Stimulated activated CD8-positive, alpha-beta memory T cell treated with anti-CD3 and anti-CD28 coated beads, Interleukin-7, amount 100 ng/mL, for 1 hour (primary cell): ENCODE measurements at places on chromosomes 6 and 20.
A peak's percentile ranks its signal among the peaks of the same experiment; 100 is the strongest.

GRCh38 chr6:148523551-148523950 lies 180.9 kb downstream of the SASH1 start:
- no peak for DNase-seq

DNA sequence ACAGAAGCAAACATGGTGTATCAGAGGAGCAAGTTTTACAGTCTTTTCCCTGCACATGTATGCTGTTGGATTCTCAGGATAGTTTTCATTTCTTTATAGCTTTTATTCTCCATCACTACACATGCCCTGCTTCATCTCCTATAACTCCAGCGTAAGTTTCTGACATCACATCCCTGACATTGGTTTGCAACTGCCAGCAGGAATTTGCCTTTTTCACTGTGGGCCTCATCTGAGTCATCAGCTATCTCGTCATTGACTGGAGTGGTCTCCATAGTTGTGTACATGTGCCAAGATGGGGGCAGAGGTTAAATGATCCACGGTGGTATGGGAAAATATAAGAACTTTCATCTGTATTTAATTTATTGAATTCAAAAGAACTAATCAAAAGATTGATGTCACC lies 96.7 kb downstream of the SLX4IP start:
- DNase-seq = no peak

GRCh38 chr20:10603971-10604864 lies 69.6 kb downstream of the JAG1 start:
- no peak for DNase-seq

- no peak for DNase-seq
Measured at GRCh38 chr20:31833931-31834521, 11.4 kb downstream of the FOXS1 start.

DNA sequence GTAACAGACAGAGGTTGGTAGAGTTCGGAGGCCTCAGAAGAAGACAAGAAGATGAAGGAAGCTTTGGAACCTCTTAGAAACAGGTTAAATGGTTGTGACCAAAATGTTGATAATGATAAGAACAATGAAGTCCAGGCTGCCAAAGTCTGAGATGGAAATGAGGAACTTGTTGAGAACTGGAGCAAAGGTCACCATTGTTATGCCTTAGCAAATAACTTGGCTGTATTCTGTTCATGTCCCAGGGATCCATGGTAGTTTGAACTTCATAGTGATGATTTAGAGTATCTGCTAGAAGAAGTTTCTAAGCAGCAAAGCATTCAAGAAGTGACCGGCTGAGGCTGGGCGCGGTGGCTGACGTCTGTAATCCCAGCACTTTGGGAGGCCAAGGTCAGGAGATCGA lies 11.1 kb upstream of the LSM14B start:
- DNase-seq = no peak

DNA sequence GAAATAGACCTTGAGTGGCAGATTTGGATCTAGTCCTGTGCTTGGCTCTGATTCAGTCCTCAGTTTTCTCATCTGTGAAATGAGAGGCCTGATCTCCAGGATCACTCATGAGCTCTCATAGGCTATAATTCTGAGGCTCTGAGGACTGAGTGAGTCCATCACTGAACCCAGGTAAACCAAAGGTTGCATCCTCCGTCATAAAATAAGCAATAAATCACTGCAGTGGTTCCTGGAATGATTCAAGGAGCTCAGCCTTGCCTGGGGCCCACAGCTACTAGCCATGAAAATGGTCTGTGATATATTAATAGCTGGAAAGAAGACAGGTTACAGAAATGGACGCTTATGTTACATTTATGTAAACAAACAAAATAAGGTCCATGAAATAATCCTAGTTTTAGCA lies 124.8 kb downstream of the MAP3K7 start:
- DNase-seq = no peak

DNA sequence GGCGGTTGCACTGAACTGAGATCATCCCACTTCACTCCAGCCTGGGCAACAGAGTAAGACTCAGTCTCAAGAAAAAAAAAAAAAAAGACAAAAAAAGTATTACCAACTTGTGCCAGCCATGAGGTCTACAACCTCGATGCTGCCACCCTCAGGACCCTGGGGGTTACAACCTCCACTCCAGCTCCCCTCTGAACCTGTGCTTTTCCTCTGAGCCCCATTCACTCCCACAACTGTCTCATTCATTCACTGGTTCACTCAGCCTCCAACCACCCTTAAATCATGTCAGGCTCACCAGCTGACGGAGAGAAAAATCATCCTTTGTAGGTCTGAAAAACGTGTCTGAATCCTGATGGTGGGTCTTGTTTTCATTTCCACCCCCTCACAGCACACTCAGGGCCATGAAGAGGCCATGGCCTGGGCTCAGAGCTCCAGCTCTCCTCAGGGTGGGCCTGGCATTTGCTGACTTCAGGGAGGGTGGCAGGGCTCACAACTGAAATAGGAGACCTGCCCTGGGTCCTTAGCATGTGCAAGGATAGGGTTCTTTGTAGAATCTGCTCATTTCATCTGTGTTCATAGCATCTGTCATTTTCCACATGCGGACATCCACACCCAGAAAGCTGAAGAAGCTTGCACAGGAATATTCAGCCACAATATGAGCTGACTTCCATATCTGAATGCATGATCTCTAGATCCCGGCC lies 1.9 kb upstream of the ULBP1 start:
- no peak for DNase-seq

GRCh38 chr20:18943542-18943941 lies 130.0 kb downstream of the SCP2D1 start:
- no peak for DNase-seq

DNA sequence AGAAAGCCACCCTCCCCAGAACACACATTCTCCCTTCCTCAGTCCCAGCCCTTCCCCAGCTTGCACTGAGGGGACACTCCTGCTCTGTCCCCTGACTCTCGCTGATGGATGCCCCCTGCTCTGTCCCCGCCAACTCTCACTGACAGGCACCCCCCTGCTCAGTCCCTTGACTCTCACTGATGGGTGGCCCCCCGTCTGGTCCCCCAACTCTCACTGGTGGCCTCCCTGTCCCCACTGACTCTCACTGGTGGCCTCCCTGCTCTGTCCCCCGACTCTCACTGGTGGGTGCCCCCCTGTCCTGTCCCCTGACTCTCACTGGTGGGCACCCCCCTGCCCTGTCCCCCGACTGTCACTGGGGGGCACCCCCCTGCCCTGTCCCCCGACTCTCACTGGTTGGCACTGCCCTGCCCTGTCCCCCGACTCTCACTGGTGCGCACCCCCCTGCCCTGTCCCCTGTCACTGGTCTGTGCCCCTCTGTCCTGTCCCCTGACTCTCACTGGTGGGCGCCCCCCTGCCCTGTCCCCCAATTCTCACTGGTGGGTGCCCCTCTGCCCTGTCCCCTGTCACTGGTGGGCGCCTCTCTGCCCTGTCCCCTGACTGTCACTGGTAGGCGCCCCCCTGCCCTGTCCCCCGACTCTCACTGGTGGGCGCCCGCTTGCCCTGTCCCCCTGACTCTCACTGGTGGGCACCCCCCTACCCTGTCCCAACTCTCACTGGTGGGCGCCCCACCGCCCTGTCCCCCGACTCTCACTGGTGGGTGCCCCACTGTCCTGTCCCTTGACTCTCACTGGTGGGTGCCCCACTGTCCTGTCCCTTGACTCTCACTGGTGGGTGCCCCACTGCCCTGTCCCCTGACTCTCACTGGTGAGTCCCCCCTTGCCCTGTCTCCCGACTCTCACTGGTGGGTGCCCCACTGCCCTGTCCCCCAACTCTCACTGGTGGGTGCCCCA lies 60.9 kb downstream of the GINS1 start:
- DNase-seq = no peak

DNA sequence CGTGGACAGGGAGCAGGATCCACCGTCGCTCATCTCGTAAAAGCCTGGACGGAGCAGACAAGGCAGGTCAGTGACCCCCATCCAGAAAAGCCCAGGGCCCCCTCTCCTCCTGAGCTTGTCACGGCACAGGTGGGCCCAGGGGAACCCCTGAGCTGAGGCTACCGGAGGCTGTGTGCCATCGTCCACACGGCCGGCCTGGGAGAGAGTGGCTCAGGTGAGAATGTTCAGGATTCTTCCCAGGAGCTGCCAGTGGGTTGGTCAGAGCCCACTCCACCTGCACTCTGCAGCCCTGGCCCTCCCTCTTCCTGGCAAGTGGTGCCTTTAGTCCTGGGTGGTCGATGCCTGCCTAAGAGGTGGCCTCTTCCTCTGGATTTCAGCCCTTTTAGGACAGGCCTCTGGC lies 9.2 kb downstream of the DACT2 start:
- DNase-seq = no peak

DNA sequence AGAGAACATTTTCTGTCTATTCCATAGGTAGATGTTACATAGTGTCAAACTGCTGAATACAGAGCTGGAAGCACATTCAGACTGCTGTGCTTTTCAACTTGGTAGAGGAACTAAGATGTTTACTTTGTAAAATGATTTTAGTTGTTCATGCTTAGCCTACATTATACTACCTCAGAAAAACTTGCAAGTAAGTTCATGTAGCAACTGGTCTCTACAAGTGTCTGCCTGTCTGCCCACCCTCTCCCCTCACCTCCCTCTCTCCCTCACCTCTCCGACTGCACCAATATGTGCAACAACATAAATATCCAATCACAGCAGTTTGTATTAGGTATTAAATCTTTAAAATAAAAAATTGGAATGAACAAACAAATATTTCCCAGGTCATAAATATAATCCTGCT lies 25.3 kb downstream of the ELOVL4 start:
- DNase-seq = no peak

- DNase-seq = no peak
Measured at GRCh38 chr6:3139090-3139903, 18.0 kb downstream of the TUBB2A start.

GRCh38 chr20:61301711-61302525 lies 49.9 kb downstream of the CDH4 start:
- DNase-seq = no peak

- no peak for DNase-seq
Measured at GRCh38 chr20:4187147-4187546, 171.8 kb upstream of the RNF24 start.

DNA sequence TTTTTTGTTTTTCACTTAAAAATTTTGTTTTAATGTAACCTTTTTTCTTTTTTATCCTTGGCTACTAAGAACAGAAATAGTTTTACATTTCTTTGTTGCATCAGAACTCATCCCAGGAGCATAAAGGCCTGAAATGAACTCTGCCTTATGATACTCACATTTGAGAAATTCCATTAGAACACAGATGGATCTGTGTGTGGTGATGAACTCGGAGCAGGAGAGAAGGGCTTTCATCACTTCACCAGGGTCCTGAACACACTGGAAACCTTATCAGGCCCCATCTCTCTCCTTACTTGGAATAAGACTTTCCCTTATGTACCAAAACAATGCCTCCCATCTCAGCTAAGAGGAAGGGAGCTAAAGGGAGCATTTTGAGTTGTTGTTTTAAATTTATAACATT lies 139.4 kb downstream of the PHF3 start:
- no peak for DNase-seq

GRCh38 chr6:138882369-138883017 lies 86.6 kb downstream of the ECT2L start:
- no peak for DNase-seq

GRCh38 chr20:38649275-38649891 lies 47.8 kb downstream of the ARHGAP40 start:
- no peak for DNase-seq

DNA sequence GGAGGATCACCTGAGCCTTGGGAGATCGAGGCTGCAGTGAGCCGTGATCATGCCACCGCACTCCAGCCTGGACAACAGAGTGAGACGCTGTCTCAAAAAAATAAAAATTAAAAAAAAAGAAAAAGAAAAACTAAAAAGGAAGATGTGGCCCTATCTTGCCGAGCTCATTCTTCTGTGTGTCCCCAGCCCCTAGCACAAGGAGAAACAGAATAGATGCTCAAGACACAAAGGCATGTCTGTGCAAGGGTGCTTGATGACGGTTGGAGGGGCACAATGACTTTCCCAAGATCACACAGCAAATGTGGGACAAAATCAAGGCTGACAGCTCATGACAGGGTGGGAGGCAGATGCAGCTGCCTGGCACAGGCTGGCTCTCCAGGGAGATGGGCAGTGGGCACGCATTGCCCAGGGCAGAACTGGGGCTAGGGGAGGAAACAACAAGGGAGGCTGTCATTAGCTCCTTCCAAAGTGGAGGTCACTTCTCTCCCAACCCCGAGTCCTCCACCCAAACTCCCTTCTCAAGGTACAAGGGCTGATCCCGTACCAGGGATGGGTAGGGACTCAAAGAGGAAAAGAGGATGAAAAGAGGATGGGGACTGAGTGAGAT lies 775 bp upstream of the NRSN2 start:
- no peak for DNase-seq

- DNase-seq = no peak
Measured at GRCh38 chr6:132659082-132659481, at the start of gene TAAR1. Gene TAAR1 (minus strand): TSS chr6:132659182. CDS start chr6:132646003, 13,179 bp downstream.

DNA sequence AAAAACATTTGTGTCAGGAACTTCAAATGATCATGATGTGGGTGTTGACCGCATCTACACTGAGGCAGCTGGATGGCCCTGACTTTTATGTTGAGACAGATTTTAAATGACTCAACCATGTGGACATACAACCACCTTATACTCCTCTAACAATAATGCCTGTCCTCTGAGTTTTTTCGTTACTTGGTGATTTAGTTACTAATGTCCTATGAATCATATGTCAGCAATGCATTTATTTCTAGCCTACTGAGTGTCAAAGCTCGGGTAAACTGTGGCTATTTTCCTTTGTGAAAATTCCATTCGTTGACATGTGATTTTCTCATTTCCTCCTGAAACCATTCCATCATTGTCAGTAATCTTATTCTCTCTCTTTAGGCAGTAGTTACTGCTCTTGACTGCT lies 38.9 kb upstream of the NKX2-4 start:
- no peak for DNase-seq

GRCh38 chr20:43681991-43682410 lies 15.1 kb downstream of the MYBL2 start:
- DNase-seq = no peak

DNA sequence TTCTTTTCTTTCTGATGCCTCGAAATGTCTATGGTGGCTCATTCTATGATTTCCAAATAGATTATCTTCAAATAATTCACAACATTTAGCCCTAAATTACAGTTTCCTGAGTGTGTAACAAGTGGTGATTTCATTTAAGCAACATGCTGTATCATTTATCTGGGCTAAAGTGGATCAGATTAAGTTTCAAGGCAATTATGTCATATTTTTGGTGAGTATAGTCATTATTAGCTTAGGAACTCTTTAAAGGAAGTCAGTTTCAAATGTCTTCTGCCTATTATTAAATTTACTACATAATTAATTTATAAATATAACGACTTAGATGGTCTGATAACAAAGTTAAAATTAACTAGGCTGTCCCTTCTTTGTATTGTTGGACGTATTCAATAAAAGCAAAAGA lies 847.9 kb upstream of the FLRT3 start:
- DNase-seq = no peak

DNA sequence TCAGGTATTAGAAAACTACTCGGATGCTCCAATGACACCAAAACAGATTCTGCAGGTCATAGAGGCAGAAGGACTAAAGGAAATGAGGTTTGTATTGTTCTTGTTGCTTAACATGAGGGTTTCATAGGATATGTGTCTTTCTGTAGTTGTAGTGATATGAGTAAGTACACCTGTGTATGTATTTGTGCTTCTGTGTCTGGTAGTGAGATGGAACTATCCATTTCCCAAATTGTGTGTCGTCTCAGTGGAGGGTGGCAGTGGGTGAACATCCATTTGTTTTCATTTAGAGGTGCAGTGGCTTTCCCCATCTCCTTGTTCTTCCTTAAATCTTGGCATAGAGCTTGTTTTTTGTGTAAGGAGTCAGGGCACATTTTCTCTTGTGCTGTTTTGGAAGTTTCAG lies 8.2 kb downstream of the ASXL1 start:
- DNase-seq = no peak

- DNase-seq = peak; percentile 53
Measured at GRCh38 chr20:56440346-56441007, 27.9 kb upstream of the RTF2 start.
